ENCODE measurements at places on chromosomes 6 and 20. TPM values are rescaled to one million over a fixed set of nuclear protein-coding genes. Genes with fewer than 3 reads are reported as not detected.
A peak's percentile ranks its signal among the peaks of the same experiment; 100 is the strongest.

The GSTA4 gene
- total RNA-seq: 12.1 TPM

The MYL9 gene
- 31.7 TPM for total RNA-seq

The CD24 gene
- 1,068 TPM for total RNA-seq

GRCh38 chr20:21557241-21558020 lies 43.6 kb upstream of the NKX2-2 start:
- no peak for DNase-seq

GRCh38 chr6:65566117-65566516 lies 140.9 kb downstream of the EYS start:
- no peak for DNase-seq

DNA sequence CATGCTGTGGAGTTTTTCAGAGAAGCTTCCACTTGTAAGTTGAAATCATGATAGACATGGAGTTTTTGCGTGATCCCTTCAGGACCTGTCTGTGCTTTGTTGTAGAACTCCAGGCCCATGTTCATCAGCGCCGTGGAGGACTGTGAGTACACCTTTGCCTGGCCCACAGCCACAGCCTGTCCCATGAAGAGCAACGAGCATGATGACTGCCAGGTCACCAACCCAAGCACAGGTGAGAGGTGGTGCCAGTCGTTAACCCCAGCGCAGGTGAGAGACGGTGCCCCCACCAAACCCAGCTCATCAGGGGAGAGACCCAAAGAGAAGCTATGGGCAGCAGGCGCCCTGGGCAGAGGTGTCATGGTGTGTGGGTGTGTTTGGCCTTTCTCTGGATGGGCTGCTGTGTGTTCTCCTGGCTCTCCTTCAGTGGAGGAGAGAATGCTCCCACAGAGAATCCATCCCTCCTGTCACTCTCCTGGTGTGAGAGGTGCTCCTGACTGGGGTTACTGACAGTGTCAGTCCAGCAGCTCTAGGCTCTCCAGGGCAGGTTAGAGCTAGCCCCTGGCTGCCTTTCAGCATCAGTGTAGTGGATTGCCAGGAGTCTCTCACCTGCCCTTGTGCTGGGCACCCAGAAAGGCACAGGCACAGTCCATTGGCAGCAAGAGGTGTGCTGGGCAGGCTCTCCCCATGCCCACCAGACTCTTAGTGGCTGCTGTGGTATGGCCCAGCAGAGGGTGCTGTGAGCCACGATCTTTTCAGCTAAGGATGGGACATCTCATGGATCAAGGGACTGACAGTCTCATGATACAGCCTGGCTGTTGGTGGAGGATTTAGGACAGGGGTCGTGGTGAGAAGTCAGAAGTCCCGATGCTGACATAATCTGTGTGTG lies 49.6 kb upstream of the SLC22A1 start:
- DNase-seq: no peak

- no peak for DNase-seq
These were observed 24.3 kb upstream of the FANCE start for GRCh38 chr6:35427851-35428321.

DNA sequence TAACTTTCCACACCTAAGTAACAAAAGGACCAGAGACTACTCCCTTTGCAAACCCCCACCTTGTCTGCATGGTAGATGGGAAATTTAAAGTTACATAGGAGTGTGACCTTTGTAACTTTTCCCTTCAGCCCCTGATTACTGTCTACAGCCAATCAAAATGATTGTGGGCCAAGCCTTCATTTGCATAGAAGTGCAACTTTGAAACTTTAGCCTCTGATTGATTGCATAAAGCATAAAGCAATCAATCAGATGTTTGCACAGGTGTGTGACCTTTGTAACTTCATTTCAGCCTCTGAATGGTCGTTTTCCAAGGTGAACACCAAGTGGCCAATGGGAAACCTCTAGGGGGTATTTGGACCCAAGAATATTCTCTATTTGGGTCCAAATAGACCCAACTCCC lies 46.1 kb downstream of the PRKN start:
- no peak for DNase-seq

DNA sequence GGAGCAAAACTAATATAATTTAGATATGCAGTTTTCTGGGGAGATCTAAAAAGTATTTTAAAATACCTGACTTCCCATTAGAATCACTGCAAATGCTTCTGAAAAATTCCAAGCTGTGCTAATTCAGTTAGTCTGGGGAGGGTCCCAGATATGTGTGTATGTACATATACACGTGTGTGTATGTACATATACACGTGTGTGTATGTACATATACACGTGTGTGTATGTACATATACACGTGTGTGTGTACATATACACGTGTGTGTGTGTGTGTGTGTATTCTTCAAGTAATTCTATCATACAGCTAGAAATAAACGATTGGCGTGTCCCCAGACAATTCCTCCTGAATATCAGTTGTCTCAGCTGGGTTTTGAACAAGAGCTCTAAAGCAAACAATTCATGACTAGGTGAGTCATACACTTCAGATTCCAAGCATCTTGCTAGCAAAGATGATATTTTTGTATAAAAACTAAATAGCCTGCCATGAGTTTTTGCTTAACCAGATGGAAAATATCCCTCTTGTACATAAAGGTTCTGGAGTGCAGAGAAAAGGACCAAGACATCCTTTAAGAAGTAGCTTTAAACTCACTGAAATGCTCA lies 58.2 kb downstream of the SPACA1 start:
- no peak for DNase-seq

DNA sequence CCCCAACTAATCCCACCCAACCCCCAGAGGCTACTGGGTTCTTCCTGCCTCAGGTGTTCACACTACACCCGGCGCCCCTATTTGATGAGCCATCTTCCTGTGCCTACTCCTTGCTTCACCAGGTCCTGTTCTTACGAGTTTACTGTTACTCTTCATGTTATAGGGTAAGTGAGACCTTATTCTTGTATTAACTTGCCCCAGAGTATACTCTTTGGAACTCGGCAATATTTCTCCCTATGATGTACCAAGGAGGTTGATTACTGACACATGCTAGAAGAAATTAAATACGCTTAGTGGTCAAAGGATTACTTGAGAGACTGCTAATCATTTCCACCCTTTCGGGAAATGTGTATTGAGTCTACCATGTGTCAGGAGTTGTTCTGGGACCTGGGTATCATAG lies 8.9 kb downstream of the RING1 start:
- DNase-seq: no peak

- no peak for DNase-seq
These were observed 24.4 kb downstream of the PCMTD2 start for GRCh38 chr20:64279826-64280459.

- peak; percentile 15 for DNase-seq
These were observed 28.7 kb downstream of the CFAP206 start for GRCh38 chr6:87436435-87436834.

GRCh38 chr6:13260101-13260598 lies 68.2 kb downstream of the TBC1D7 start:
- DNase-seq: no peak
